ENCODE measurements at places on chromosomes 2 and 18.

DNA sequence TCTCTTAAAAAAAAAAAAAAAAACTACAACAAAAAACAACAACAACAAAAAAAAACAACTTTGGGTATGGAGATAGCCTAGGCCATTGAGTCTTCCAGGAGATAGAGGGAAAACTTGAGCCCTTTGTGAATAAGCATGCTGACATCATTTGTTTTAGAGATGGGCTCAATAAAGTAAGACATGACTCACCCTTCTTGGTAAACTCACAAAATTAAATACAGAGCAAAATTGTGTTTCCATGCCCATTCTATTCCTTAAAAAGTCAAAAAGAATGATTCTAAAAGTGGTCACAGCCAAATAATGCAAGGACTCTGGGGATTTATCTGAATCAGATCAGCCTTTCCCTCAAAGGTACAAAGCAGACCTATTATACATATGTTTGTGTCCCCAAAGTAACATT, 117.4 kb downstream of the ETAA1 start:
- DNase-seq = no peak

DNA sequence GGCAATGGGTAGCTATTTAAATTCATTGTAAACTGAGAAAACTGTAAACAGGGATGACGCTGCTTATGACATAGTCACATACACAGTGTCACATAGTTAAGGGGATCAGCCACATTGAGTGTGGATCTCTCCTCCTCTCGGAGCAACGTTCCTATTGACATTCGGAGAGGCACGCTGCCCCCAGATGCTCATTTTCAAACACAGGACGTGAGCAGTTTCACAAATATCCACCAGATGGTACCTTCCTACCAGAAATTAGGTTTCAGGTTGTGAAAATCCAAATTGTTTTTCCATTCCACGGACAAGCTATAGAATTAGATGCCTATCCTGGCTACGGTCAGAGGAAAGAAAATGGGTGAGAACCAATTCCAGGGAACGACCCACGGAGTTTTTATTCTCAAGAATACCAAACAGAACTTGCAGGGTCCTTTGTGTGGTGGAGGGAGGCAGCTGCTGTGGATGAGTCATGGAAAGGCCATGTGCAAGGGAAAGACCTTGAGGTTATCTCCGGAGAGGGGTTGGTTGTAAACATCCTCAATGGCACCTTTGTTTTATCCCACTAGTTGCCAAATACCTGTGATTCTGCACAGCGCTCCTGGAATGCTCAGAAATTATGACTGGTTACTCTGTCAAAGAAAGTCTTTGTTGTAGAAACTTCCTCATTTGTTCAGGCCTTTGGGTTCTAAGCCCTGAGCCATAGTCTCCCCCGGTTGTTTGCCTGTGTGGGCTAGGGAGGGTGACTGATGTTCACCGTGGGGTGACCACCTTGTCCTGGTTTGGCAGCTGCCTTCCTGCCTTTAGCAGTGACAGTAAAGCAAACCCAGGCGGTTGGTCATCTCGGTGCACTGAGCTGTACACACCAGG, 88.0 kb downstream of the ACTR3 start:
- no peak for DNase-seq

DNA sequence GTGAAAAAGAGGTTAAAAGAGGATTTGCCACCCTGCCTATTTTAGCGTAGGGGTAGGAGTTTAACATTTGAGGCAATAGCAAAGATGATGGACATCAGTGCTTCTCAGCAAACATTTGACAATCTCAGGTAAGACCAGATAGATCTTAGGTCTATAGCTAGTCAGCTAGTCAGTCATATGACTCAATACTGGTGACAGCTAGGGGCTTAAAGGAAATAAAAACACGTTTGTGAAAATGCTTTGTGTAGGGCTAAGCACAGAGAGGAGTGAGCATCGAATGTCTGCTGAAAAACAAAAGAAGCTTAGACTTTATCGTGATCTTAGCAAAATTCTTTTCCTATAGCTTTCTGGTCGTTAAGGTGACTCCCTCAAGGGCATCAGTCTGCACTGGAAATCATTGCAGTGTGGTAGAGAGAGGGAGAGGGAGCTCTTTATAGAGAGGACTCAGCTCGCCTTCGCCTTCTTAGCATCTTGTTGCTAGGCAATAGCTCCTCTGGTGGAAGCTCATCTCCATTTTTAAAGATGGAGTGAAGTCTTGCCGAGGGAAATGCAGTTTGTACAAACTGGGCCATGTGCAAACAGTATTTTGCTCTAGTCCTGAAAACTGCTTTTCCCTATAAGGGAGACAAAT, 62.8 kb upstream of the SLC38A11 start:
- DNase-seq = no peak

DNA sequence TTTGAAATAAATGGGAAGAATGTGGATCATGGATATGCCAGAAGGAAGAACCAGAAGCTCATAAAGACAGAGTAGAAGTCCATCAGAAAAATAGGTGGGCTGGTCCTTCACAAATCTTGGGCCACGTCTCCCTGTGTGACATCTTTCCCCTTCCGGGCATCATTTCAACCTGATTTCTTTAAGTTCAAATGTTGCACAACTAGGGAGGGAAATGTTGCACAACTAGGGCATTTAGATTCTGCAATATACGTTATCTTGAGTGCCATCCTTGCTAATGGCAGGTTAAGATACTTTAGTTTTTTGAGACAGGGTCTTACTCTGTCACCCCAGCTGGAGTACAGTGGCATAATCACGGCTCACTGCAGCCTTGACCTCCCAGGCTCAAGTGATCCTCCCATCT, 129.6 kb downstream of the CERS6 start:
- no peak for DNase-seq

DNA sequence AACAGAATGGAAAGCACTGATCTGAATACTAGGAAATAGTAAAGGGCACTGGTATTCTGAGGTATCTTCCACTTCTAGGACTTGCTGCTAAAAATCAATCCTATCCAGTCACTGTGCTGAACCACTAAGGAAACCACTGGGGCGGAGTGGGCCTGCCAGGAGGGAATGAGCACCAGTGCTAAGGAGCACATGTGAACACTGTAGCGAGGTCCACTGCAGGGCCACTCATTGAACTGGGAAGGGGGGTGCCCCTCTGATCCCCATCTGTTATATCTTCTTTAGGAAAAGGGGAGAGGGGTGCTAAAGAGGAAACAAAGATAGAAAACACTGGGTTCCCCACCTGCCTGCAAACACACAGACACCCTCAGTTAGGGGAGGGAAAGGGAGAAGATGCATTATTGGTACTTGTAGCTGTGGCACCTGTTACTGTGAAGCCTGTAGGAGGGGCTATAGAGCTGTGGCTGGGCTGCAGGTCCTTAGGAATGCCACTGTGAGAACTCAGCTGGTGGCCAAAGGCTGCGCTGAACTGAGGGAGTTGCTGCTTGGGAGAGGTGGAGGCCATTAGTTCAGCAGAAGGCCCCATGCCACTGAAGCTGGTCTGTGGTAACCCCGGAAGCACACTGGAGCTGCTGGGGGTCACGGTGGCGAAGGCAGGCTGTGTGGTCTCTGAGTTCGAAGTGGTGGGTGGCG, 81.8 kb downstream of the INO80D start:
- DNase-seq = no peak

GRCh38 chr2:29317801-29318485, 202.7 kb downstream of the CLIP4 start:
- DNase-seq = no peak

DNA sequence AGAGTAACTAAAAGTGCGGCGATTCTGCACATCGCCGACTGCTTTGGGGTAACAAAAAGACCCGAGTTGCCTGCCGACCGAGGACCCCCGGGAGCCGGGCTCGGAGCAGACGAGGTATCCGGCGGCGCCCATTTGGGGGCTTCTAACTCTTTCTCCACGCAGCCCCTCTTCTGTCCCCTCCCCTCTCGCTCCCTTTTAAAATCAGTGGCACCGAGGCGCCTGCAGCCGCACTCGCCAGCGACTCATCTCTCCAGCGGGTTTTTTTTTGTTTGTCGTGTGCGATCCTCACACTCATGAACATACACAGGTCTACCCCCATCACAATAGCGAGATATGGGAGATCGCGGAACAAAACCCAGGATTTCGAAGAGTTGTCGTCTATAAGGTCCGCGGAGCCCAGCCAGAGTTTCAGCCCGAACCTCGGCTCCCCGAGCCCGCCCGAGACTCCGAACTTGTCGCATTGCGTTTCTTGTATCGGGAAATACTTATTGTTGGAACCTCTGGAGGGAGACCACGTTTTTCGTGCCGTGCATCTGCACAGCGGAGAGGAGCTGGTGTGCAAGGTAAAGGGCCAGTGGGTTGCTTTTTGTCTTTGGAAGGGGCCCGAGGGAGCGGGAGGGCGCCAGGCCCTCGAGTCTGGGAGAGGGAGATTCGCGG, 1.4 kb downstream of the TRIB2 start:
- no peak for DNase-seq

- no peak for DNase-seq
Measured at GRCh38 chr2:67845621-67846369, 217.0 kb downstream of the C1D start.

DNA sequence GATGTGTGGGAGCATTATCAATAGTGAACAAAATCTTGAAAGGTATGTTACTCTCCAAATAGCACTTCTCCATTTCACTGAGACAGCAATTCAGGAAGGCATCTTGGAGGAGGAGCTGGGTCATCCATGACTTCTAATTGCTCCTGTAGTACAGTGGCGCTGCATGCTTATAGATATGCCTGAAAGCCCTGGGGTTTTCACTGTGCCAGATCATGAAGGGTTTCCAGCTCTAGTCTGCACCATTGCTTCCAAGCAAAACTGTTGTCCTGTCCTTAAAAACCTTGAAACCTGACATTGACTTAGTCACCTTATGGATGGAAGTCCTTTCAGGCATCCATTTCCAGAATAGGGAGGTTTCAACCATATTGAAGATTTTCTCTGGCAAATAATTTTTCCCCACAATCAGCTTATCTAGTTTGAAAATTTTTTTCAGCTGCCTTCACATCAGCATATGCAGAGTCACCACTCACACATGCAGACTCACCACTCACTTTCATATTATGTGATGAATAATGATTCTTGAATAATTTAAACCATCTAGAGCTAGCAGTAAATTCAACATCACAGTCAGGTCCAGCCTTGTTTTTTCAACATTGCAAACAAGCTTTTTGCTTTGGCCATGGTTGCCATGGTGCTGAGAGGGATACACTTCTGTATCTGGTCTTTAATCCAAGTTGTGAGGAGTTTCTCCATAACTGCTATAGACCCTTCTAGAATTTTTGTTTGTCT, 297.1 kb downstream of the CLIP4 start:
- no peak for DNase-seq

DNA sequence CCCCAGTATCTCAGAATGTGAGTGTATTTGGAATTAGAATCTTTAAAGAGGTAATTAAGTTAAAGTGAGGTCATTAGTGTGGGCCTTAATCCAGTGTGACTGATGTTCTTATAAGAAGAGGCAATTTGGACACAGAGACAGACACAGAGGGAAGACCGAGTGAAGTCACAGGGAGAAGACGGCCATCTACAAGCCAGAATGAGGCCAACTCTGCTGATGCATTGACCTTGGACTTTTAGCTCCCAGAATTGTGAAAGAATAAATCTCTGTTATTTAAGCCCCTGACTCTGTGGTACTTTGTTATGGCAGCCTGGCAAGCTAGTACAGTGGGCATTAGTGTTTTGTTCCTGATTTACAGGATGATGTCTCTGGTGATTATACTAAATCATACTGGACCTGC, 64.6 kb downstream of the LTBP1 start:
- DNase-seq = no peak

DNA sequence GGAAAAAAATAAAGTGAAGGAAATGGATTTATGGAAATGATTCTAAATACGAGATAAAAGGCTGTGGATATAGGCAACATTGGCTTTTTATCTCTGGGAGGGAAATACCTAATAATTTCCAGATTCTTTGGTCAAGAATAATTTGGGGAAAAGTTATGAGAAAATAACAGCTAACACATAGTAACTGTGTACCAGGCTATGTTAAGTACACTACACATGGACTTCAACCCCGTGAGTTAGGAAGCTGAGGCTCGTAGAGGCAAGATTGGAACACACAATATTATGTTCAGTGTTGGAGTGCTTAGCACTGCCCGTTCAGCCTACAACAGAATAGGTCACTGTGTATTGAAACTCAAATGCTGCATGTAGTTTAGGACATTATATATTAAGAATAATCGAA, 34.3 kb upstream of the GPD2 start:
- no peak for DNase-seq

DNA sequence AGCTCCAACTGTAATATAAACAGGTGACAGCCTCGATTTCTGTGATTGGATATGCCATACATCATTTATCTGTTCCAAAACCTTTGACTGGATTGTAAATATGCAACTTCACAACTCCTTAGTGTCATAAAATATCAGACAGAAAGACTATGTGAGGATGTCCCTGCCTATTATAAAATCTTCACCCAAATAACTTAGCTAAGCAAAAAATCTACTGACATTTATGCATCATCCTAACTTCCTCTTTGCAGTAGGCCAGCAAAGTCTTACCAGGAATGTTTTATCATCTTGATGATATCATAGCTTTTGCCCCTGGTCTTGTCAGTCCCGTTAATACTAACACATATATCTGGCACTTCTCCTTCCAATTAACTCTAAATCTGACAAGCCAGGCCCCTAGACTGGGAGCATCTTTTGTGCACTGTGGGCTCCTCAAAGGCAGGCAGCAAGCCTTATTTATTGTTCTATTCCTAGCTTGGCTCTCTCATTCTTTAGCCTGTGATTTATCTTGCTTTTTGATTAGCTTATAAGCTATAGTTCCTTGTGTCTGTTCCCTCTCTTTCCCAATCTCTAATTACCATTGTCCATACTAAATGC, 356.5 kb upstream of the HNMT start:
- no peak for DNase-seq

- DNase-seq = no peak
Measured at GRCh38 chr2:26758790-26759321, 5.2 kb upstream of the SLC35F6 start.

GRCh38 chr18:12639990-12640880, 17.7 kb downstream of the SPIRE1 start:
- no peak for DNase-seq

- DNase-seq = no peak
Measured at GRCh38 chr18:56545464-56545863, 92.9 kb downstream of the TXNL1 start.

DNA sequence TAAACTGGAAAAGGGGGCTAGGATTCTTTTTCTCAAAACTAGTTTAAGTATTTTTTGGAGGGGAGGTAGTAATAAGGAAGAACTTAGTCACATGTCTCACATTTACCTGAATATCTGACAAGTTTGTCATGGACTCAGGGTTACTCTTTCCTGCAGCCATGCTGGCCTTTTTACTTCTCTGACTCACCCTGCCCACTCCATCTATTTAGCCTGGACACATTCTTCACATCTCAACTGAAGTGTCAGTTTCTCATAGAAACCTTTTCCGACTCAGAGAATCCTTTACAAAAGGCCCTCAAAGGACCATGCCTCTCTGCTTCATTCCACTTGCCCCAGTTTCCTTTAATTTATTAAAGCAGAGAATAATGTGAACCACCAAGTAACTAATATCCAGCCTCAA, 42.6 kb downstream of the SCN7A start:
- no peak for DNase-seq

GRCh38 chr2:23588106-23588505, 203.1 kb downstream of the KLHL29 start:
- DNase-seq = no peak

GRCh38 chr2:69798290-69798908, 31.1 kb upstream of the GMCL1 start:
- no peak for DNase-seq
